ENCODE measurements at places on chromosomes 4 and X.

- no peak for DNase-seq
Observed at GRCh38 chr4:73761856-73762255, 21.5 kb downstream of the CXCL8 start.

DNA sequence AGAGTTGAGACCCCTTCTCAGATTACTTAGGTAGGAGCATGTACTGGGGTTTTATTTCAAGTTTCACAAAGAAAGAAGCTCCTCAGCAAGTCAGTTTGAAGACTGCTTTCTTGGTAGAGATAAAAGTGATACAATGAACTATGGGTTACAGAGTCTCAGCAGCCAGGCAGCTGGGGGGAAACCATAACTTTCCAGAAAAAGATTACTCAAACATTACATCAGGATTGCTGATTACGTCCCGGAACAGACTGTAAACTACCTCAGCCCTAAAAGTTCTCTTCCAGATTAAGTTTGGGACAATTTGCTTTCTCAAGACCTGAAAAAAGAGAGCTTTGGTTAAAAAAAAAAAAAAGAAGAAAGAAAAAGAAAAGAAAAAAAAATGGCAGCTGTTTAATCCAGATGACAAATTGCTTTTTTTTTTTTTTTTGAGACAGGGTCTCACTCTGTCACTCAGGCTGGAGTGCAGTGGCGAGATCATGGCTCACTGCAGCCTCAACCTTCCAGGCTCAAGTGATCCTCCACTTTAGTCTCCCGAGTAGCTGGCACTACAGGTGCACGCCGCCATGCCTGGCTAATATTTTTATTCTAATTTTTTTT, 16.6 kb downstream of the SAT1 start:
- DNase-seq: no peak

DNA sequence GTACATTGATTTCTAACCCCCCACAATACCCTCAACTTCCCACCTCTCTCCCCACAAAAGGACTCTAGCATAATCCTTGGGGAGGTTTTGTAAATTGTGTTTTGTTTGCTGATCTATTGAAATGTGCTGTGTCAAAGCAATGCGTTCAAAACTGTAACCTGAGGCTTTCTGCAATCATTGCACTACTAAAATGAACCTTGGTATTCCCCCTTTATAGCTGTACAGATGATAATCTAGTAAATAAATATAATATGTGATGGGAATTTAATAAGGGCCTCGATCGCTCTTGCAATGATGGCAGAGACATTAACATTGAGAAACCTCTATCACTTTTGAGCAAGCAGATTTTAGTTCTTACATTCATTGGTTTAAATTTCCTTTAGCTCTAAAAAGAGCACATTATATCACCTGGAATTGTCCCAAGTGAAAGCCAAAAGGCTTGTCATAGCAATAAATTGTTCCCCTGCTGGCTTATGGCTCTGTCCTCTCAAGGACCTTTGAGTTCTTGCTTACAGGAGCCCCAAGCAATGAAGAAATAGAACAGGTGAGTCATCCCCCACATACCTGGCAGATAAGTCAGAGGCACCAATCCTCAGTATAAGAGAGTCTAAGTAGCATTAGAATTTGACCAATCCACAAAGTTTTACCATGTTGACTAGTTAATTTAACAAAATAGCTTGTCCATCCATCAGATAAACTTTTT, 18.4 kb upstream of the ACE2 start:
- DNase-seq: no peak

GRCh38 chr4:134327274-134328122, 125.9 kb upstream of the PABPC4L start:
- DNase-seq: peak; percentile 30

DNA sequence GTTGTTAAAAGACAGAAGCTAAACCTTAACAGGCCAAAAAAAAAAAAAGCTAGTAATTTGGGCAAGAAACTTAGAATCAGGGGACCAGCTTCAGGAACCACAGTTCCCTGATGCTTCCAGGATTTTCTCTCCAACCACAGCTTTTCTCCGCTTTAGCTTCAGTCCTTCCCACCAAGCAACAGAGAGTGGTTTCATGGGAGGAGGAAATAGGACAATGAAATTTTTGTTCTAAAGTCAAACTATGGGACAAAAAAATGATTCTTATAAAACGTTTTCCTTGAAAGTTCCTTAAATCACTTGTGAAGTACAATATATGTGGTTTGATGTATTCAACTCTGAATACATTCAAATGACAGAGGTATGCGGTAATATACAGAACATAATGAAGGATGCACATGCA, 71.0 kb upstream of the DHX15 start:
- DNase-seq: no peak

GRCh38 chrX:120585702-120586101, 18.2 kb upstream of the MCTS1 start:
- no peak for DNase-seq

GRCh38 chr4:66524781-66525180, 854.5 kb upstream of the EPHA5 start:
- no peak for DNase-seq

DNA sequence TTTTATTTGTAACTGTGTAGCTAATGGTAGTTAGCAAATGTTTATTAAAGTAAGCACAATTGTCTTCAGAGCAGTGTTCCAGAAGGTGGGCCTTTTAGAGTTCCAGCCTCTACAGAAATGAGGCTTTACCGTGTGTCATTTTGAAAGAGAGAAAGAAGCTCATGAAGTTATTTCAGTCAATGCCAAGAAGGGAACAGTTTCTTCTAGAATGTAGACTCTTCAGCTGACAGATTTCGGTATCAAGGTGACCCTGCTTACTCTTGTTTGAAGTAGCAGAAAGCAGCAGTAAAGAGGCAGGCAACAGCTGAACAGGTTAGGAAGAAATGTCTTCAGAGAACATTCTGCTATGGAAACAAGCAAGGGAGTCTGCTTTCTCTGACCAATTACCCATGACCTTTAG, 93.6 kb downstream of the TASL start:
- no peak for DNase-seq

DNA sequence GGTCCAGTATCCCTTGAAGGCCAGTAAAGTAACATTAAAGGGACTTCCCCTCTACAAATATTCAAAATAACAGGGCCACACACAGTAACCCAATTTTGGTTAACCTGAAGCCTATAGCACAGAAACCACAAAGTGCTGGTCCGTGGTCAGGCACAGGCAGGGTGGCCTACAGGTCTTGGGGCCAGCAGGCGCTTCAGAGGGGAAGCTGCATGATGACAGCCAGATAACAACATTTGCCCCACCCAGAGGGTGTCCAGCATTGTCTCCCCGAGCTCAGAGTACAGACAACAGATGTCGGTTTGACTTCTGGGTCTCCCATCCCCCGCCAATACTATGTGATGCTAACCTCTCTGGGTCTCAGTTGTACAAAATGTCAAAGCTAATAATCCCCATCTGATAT, 51.1 kb downstream of the SH3KBP1 start:
- no peak for DNase-seq

GRCh38 chrX:46758163-46758955, 559 bp downstream of the SLC9A7 start:
- peak; percentile 7 for DNase-seq

GRCh38 chr4:108466936-108467902, 153.2 kb upstream of the RPL34 start:
- peak; percentile 75 for DNase-seq

GRCh38 chr4:106165351-106166010, 150.5 kb downstream of the TBCK start:
- no peak for DNase-seq

DNA sequence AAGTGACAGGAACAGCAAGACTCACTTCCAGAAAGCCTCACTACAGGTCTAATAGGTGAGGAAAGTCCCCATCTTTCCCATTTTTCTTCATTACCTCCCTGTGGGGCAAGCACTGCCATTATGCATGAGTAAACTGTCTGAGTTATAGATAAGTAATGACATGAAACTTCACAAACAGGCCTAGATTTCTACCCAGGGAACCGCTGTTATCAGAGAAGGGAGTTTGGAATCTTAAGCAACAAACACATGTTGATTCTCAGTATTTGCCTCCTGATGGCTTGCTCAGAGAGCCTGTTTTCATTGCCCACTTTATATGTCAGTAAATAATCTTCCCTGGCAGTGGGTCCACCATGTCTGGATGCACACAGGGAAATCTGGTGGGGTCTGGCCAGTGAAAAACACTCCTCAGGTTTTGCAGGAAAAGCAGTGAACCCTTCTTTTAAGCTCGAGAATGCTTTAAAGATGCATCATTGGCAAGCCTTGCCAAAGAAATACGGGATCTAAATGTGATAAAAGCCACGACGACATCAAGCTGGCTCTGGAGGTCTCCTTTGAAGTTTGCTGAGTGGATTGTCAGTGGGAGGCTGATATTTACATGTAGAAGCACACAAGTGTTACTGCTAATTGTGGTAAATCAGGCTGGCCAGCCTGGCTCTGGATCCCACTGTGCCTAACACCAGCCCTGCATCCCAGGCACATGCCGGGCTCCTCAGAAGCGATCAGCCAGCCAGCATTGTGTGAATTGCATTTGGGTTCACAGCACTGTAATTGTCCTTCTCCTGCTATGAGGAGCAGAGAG, 25.2 kb downstream of the PDGFRA start:
- DNase-seq: no peak

DNA sequence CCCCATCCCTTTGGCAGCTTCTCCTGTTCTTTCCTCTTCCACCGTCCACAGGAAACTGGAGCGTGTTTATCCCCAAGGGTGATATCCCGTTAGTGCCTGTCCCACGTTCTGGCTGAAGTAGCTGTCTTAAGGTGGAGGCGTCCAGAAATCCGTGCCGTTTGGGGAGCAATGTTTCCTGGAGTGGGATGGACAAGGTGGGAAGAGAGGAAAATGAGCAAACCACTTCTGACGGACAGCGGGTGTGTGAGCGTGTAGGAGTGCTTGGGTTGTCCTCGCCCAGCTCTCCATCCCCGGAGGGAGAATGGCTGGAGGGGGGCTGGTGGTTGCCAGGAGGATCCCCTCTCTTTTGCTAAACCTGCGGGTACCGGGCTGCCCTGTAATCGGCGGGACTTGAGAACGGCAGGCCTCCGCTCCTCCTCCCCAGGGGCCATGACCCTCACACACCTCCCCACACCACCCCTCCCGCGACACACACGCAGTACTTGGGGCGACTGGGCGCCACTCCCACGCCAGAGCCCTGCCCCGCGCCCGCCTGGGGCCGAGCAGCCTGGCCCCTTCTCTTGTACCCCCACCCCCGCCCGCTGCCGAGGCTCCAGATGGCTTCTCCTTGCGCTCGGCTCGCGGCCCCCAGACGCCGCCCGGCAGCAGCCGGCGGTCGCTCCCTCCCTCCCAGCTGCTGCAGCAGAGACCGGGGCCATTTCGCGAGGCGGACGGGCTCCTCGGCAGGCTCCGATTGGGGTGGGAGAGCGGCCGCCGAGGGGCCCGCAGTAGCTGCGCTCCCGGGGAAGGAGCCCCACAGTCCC, 13.9 kb upstream of the PRDM8 start:
- DNase-seq: no peak

GRCh38 chr4:79233820-79234219, 92.0 kb downstream of the NAA11 start:
- no peak for DNase-seq

- no peak for DNase-seq
Observed at GRCh38 chrX:7828594-7828993, 14.4 kb upstream of the VCX start.

- no peak for DNase-seq
Observed at GRCh38 chrX:70916754-70917153, 8.2 kb upstream of the TEX11 start.

- DNase-seq: no peak
Observed at GRCh38 chr4:42845586-42845985, 46.9 kb upstream of the GRXCR1 start.

GRCh38 chrX:10932842-10933440, 178.2 kb upstream of the HCCS start:
- no peak for DNase-seq

- DNase-seq: peak; percentile 23
Observed at GRCh38 chr4:133320576-133321170, 171.6 kb downstream of the PCDH10 start.

DNA sequence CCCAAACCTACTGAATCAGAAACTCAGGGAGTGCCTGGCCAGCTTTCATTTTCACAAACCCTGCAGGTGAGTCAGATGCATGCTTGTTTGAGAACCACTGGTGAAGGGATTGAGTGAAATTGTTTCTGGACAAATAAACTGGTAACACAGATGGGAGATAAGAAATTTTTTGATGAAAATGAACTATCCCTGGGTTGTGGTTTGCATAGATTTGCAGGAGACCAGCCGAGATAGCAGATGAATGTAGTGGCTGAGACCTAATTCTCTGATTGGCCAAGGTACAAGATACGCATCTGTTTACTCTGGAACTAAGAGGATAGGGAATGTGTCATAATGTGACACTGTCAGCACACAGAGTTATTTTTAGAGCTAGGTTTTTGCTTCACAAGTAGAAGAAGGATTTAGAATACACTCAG, 117.8 kb upstream of the NOCT start:
- peak; percentile 87 for DNase-seq

DNA sequence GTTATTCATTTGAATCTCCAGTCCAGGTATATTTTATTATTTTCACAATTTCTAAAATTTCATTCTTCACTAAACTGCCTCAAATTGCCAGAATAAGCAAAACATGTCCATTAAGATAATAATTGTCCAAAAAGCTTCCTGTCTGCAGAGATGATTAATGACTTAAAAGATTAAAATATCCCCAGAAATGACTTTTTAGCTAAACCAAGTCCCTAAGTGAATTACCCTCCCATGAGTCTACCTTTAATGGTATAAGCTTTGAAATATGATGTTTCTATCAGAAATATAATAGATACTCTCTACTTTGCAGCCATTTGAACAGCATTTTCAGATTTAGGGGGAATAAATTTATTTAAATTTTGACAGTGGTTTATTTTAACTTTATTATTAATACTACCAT, 289.2 kb upstream of the EMCN start:
- no peak for DNase-seq

DNA sequence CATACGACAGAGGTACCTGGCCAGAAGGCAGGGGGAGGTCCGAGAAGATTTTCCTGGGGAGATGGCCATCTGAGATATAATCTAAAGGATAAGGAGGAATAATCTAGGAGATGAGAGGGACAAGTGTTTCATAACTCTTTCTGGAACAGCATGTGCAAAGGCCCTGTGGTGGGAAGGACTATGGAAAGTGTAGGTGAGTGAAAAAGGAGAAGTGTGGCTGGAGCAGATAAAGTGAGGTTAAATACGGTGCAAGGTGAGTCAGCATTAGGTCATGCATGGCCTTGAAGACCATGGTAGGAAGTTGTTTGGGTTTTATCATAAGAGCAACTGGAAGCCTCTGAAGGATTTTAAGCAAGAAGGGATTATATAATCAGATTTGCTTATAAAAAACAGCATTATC, 34.6 kb upstream of the MTM1 start:
- DNase-seq: no peak

GRCh38 chrX:130805903-130806302, 97.1 kb downstream of the ENOX2 start:
- DNase-seq: no peak

GRCh38 chr4:139528377-139529005, 27.5 kb downstream of the SETD7 start:
- no peak for DNase-seq

DNA sequence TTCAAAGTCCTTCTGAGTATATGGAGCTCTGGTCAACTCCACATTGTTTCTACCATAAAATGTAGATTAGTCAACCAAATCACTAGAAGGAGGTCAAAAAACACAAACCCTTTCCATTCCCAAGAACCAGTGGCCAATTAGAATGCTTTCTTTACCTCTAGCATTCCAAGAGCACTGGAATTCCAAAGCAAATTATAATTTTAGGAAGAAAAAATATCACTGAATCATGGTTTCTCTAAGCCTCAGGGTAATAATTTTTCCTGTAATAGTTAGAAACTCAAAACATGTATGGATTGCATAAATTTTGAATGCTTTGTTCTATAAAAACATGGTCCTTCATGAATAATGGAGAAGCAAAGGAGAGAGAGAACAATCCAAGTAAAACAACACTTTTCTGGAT, 39.5 kb downstream of the LEF1 start:
- no peak for DNase-seq
